ENCODE measurements at places on chromosomes 13 and 19.

GRCh38 chr19:32868206-32868950 lies 1.2 kb downstream of the SLC7A9 start:
- no peak for DNase-seq

- DNase-seq: peak; percentile 39
Observed at GRCh38 chr13:50731400-50731799, 112.1 kb downstream of the DLEU7 start.

- DNase-seq: no peak
Observed at GRCh38 chr13:114161644-114162532, 17.2 kb upstream of the CFAP97D2 start.

DNA sequence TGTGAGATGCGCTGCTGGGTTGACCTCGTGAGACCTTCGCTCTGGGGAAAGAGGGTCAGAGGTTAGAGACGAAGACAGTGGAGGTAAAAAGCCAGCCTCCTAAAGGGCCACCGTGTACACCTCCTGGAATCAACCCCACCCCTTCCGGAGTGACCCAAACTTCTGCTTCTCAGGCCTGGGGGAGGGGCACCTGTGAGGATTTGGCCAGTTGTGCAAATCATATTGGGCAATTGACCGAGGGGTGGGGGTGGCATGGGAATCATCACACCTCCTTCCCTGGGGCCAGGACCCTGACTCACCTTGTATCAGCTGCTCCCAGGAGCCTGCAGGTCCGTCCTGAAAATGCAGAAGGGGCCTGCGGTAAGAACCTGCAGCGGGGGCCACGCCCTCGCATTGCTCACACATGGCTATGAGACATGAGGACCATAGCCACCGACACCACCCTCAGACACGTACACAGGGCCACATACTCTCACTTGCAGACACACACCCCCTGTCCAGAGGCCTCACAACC lies 2.8 kb downstream of the TNFSF14 start:
- no peak for DNase-seq

DNA sequence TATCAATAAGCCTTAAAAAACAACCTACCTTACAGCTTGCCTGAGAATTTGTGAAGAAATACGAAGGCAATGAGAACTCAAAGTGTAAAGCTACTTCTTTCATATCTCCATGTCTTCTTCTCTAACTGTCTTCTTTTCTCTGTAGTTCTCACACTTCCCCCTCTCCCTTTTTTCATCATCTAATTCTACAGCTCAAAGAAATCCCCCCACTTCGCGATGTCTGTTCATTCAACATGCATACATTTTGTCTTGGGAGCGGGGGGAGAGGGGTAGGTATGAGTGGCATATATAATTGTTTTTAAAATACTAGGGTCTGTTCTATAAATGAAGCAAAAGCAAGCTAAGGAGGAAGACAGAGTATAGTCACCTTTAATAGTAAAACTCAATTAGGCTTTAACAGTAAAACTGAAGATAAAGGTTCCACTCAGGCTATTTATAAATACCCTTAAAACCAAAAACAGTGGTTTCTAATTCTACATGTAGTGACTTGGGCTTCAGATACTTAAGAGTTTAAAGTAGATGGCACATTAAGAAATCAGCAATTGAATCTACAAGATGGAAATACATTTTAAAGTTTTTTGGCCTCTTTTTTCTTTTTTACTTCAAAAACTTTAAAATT lies 106.9 kb downstream of the KLF12 start:
- DNase-seq: no peak

DNA sequence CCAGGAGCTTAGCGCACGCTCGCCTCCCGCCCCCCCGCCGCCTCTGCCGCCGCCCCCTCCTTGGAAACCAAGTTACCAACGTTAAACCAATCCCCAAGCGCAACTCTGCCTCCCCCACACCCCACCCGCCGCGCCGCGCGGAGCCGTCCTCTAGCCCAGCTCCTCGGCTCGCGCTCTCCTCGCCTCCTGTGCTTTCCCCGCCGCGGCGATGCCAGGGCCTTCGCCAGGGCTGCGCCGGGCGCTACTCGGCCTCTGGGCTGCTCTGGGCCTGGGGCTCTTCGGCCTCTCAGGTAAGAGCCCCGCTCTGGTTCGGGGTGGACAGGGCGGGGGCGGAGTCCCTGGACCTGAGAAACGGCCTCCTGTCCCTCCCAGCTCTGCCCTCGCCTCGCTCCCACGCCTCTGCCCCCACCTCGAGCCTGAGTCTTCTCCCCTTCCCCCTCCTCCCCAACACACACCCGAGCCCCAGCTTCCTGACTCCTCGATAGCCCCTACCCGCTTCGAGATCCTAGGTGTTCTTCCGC lies at the start of gene ICAM5:
TSS of gene ICAM5 (plus strand) at position 117 of the 521 bp plus-strand sequence. CDS start at position 209, 92 bp downstream.
- no peak for DNase-seq

GRCh38 chr13:45411221-45411620 lies 7.0 kb downstream of the SLC25A30 start:
- DNase-seq: no peak

DNA sequence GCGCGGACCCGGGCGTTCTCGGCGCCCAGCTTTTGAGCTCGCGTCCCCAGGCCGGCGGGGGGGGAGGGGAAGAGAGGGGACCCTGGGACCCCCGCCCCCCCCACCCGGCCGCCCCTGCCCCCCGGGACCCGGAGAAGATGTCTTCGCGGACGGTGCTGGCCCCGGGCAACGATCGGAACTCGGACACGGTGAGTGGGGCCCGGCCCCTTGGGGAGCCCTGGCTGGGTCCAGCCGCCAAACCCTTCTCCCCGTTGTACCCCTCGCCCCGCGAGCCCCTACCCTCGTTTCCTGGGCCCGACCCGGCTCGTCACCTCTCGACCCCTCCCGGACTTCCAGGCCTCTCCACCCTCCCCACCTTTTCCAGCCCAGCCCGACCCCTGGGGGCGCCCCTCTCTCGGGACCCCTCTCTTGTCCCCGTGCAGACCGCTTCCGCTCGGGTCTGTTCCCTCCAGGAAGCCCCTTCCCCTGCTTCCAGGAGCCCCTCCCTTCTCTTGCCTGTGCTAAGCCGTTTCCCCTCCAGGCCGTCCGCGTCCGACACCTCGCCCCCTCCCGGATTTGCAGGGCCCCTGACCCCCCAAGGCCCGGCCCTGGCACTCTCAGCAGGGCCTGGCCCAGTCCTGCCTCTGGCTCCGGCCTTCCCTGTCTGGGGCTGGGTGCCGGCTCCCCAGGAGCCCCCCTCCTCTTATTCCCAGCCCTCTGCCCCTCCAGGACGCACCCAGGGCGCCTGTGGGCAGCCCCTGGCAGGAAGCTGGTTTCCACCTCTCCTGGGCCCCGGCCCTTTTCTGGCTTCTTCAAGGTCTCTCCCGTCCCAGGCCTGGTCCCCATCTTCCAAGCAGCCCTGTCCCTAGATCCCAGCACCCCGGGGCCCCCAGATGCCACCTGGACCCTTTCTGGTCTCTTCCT lies 632 bp downstream of the MARK4 start:
- DNase-seq: peak; percentile 15

DNA sequence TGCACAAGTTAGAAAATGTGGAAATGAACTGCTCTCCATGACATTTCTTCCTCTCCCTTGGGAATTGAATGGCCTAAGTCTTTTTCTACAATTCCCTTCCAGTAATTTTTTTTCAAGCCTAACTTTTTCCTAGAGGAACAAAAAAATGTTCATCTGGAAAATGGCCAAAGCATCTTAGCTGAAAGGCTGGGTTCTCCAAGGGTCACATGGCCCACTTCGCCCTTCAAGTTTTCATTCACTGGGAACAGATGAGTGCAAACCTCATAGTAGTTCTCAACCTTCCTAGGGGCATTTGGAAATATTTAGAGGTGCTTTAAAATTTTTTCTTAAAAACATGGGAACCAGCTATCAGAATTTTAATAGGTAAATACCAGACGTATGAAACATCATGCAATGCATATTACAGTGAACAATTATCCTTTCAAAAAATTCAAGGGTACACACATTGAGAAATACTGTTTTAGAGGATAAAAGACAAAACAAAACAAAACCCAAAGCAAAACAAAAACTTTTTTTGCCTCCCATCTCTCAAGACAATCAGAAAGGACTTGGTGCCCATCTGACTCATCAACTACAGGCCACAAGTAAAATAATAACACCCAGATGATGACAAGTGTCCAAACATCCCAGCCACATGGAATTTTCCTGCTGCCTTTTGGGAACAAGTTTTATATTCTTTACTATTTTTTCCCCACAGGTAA lies 208.8 kb downstream of the SLITRK6 start:
- no peak for DNase-seq

DNA sequence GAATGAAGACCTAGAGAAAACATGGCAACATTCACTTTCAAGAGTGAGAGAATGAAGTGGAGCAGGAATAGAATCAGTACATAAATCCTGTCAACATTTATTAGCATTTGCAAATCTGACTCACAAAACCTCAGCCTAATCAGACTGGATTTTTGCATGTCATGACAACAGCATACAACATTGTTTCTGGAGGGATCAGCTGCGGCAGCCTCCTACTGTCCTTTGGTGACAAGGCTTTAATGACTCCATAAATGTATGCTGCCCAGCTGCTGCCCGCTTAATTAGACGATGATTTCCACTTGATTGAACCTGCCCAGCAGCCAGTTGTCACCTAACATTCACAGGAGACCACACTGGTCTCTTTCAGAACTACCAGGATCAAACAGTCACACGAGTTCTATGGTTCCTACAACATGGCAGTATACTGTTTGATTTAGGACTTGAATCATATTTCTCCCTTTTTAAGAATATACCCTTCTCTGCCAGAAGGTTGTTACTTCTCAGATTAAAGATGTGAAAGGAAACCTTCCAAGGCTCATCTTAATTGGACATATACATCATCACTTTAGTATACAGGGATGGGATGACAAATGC lies 9.3 kb downstream of the EBPL start:
- peak; percentile 83 for DNase-seq

DNA sequence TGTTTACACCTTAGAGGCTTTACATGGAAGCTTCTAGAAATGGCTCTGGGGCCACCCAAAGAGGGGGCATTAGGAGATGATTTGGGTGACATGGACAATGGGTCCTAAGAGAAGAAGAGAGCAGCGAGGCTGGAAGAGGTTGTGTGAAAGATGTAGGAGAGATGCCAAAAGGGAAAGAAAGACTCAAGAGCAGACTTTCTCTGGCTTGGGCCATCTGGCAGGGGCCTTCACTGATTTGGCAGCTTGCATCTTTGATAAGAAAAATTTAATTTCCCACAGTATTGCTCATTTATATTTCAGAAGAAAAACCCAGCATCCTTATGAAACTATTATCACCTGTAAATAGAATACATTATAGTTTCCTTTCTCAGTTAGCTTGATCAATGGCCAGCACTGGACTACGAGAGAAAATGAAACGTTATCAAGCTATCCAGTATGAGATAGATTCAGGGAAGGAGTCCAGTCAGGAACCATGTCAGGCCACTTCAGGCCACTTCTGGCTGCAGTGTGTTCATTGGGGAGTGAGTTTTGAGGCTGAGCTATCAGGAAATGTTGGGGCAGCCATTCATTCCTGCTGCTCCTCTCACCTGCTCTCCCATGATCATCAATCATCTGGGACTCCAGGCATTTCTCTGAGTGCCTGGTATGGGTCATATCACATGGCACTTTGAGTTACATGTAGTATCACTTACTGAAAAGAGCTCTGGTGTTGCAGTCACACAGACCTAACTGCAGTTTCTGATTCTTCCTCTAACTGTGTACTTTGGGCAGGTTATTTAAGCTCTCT lies 10.3 kb downstream of the SCEL start:
- peak; percentile 41 for DNase-seq

DNA sequence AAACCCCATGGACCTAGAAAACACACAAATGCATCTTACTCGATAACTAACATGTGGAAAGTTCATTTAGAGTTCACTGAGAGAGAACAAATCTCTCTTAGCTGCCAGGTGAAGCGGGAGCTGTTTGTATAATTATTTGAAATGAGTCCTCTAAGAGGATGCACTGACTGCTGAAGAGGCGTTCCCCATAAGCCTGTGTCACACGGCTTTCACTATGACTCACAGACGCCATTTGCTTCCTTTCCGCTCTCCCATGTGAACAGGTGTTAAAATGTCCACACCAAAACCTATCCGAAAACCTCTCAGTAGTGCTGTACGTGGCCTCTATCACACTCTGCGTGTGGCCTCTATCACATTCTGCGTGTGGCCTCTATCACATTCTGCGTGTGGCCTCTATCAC lies 101.8 kb downstream of the SOX1 start:
- peak; percentile 19 for DNase-seq

GRCh38 chr19:1249990-1250436 lies 1.6 kb downstream of the MIDN start:
- no peak for DNase-seq

GRCh38 chr13:110030394-110030928 lies 244.1 kb upstream of the IRS2 start:
- no peak for DNase-seq

GRCh38 chr13:88857256-88857655 lies 1186.1 kb downstream of the SLITRK5 start:
- DNase-seq: peak; percentile 9

Data from NCI-H1417 (cell line).